ENCODE measurements at places on chromosomes 3 and 15.

GRCh38 chr3:33488246-33488645 is 48.0 kb upstream of the UBP1 start:
- no peak for DNase-seq

GRCh38 chr3:109387621-109388020 is 50.3 kb upstream of the DPPA4 start:
- DNase-seq = no peak

GRCh38 chr15:41285285-41285684 is 47.1 kb downstream of the OIP5 start:
- DNase-seq = no peak

GRCh38 chr3:194262176-194262924 is 88.8 kb downstream of the CPN2 start:
- no peak for DNase-seq

GRCh38 chr3:63936925-63937324 is 24.7 kb upstream of the SCAANT1 start:
- no peak for DNase-seq

- DNase-seq = no peak
These were observed 158.9 kb downstream of the IGF1R start for GRCh38 chr15:98807262-98807661.

DNA sequence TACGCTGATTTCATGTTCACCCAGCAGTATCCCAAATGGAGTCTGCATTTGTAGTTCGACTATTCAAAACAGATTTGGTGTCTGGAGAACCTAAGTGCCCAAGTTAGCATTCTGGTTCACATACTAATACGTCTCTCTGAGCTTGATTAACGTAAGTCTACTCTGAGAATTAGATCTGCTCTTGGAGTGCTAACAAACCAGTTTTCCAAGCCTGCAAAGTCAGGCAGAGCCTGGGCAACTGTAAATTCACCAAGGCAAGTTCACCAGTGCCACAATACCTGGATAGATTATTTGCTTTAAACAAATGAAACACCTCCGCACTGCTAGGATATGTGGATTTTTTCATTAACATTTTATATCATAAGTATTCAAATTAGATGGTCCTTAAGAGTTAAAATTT is 912.6 kb downstream of the ROBO1 start:
- no peak for DNase-seq

GRCh38 chr15:88513195-88513594 is 33.3 kb downstream of the DET1 start:
- no peak for DNase-seq

DNA sequence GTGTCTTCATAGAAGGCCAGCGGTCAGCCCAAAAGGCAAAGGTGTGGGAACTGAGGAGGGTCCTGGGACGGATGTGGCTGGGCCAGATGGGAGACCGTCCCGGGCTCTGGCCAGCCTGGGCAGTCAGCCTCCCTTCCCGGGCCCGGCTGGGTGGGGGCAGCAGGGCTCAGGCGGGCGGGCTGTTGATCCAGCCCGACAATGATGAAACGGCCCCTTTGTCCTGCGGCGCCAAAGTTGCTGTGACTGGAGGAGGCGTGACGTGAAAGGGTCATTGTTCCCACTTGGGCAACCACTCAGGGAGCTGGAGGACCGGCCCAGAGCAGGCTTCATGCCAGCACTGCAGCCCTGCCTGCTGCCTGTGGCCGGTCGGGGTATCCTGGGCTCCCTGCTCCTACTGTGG is 16.5 kb downstream of the DUSP7 start:
- no peak for DNase-seq

DNA sequence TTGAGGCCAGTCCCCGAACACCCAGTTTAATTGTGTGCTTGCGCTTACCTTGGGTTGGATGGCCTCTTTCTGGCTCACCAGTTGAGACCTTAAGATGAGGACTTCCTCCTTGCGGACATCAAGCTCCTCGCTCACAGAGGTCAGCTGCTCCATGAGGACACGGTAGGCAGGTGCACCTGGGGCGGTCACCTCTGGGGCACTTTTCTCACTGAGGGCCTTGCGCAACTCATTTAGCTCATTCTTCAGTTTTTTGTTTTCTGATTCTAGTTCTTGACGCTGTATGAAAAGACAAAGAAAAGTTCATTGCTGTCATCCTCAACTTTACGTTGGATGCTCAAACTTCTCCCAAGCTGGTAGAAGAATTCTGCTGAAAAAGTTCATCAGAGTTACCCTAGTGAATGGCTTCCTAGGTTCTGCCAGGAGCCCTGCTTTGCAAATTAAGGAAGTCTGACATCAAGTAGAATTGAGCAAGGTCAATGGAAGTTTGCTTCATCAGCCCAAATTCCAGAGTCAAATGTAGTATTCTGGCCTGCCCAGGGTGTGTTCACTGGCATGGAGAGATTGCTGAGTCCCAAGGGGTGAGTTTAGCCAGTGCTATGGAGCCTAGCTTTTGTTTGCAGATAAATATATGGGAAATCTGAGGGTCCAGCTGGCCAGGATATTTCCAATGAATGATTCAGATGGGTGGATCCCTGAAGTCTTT is 55.8 kb upstream of the MYO5C start:
- no peak for DNase-seq
